ENCODE measurements at places on chromosomes 4 and X.

DNA sequence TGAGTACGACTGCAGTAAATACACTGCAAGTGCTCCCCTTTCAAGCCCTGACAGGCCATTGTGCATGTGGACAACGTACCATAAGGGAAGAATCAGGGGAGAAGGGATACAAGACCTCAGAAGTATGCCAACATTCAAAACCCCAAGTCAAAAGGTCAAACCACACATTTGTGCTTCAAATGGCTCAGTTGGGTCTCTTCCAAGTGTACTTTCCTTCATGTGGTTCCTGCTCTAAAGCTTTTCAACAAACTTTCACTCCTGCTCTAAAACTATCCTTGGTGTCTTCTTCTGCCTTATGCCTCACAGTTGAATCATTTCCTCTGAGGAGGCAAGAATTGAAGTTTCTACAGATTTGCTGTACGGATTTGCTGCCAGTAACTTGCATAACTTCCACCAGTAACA lies 305.7 kb upstream of the SLIT2 start:
- DNase-seq: peak; percentile 41

DNA sequence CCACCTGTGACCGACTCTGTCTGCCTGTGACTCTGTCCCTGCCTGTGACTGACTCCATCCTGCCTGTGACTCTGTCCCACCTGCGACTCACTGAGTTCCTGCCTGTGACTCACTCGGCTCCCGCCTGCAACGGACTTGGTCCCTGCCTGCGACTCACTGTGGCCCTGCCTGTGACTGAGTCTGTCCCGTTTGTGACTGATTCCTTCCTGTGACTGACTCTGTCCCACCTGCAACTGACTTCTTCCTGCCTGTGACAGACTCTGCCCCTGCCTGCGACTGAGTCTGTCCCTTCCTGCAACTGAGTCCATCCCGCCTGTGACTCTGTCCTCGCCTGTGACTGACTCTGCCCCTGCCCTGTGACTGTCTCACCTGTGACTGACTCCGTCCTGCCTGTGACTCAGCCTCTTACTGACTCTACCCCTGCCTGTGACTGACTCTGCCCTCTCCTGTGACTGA lies 9.6 kb upstream of the UVSSA start:
- DNase-seq: no peak

DNA sequence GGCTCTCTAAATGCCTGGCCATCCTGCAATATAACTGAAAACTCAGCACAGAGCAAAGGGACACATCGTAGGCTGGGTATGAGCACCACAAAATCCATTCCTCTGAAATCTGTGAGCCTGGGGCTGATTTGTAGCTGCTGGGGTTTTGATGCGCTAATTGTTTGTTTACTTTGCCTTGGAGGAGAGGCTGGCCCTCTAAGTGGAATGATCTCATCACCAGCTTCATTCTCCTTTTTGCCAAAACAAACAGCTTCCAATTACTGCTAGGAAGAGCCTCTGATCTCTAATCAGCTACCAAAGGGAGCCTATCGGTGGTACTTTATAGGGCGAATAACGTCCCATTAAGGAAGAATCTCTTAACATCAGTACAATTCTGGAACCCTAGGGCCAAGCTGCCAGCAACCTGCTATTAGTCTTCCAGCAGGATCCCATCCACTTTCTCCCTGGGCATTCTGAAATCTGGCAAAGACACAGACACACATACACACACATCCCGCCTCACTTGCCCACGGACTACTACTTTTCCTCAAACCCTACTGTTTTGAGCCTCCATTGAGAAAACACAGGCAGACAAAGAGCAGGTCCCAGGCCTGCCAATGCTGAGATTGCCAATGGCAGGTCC lies 5.8 kb downstream of the ANOS1 start:
- DNase-seq: no peak

- no peak for DNase-seq
These were observed 85.5 kb upstream of the TET2 start for GRCh38 chr4:105061136-105061696.

- DNase-seq: no peak
These were observed 24.5 kb upstream of the VEGFC start for GRCh38 chr4:176817204-176817603.

DNA sequence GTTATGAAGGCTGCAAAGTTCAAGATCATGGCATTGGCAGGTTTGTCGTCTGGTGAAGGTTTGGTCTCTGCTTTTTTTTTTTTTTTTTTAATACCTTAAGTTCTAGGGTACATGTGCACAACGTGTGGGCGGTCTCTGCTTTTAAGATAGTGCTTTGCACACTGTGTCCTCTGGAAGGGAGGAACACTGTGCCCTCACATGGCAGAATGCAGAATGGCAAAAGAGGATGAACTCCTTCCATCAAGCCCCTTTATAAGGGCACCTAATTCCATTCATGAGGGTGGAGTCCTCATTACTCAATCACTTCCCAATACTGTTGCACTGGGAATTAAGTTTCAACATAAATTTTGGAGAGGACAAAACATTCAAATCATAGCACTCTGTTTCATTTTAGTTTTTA lies 101.4 kb downstream of the GLRA2 start:
- DNase-seq: no peak

- no peak for DNase-seq
These were observed 68.0 kb downstream of the IL21 start for GRCh38 chr4:122552898-122553297.

GRCh38 chrX:136629084-136629750 lies 18.7 kb upstream of the CD40LG start:
- no peak for DNase-seq
